ENCODE measurements at places on chromosomes 7 and 10. TPM values are rescaled to one million over a fixed set of nuclear protein-coding genes. Genes with fewer than 3 reads are reported as not detected.
A peak's percentile ranks its signal among the peaks of the same experiment; 100 is the strongest.

The LIPN gene
- not detected for total RNA-seq

- DNase-seq, result no peak
Measured at GRCh38 chr7:117830422-117830954, 42.8 kb downstream of the CTTNBP2 start.

DNA sequence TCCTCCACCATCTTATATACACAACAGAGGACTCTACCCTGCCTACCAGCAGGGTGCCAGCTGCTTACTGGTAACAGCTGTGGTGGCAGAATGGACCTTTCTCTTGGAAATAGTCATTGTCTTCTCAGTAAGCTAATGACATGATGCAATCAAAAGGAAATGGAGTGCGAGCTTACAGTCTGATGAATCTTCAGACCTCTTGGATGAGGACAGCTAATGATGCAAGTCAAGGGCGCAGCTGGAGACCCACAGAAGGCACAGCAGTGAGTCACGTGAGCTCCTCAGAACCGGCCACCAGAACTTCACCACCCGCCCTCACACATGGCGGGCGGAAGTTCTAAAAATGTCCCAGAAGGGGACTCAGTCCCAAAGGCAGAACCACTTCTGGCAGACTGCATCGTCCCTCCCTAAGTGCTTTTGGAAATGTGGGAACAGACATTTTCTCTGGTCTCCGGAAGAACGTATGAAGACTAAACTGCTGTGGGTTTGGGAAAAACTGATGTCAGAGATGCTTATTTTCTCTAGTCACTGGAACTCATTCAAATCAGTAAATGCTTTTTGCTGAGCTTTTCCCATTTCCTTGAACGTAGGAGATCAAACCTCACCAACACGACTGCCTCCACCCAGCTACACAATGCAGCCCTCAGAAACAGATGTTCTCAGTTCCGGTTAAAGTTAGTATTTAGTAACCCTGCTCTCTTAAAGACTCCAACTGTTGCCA lies 96.4 kb downstream of the FAS start:
- DNase-seq, result no peak

- DNase-seq, result no peak
Measured at GRCh38 chr10:114061148-114061547, 17.5 kb downstream of the ADRB1 start.

GRCh38 chr7:116218051-116218645 lies 7.8 kb downstream of the TES start:
- DNase-seq, result peak; percentile 79

DNA sequence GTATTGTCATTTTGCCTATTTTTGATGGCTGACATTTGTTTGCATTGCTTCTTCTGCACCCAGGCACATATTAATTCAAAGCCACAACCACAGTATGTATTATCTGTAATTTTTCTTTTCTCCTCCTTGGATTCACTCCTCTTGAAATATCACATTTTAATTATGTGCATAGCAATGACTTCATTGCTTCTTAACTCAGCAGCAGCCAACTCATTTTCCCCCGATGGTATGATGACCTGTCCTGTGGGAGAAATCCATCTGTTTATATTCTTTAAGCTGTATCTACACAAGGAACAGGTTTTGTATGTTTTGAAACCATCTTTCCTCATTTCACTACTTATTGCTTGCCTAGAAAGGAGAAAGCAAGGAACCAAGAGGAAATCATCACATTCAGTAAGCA lies 588.8 kb downstream of the INHBA start:
- DNase-seq, result no peak

The ZNRF2 gene
- 8.9 TPM for total RNA-seq

The HYAL4 gene
- total RNA-seq, result 0.20 TPM

The SH2D4B gene
- under 0.01 TPM for total RNA-seq

GRCh38 chr7:131845573-131846314 lies 289.3 kb upstream of the PODXL start:
- DNase-seq, result no peak

The PON1 gene
- not detected for total RNA-seq

DNA sequence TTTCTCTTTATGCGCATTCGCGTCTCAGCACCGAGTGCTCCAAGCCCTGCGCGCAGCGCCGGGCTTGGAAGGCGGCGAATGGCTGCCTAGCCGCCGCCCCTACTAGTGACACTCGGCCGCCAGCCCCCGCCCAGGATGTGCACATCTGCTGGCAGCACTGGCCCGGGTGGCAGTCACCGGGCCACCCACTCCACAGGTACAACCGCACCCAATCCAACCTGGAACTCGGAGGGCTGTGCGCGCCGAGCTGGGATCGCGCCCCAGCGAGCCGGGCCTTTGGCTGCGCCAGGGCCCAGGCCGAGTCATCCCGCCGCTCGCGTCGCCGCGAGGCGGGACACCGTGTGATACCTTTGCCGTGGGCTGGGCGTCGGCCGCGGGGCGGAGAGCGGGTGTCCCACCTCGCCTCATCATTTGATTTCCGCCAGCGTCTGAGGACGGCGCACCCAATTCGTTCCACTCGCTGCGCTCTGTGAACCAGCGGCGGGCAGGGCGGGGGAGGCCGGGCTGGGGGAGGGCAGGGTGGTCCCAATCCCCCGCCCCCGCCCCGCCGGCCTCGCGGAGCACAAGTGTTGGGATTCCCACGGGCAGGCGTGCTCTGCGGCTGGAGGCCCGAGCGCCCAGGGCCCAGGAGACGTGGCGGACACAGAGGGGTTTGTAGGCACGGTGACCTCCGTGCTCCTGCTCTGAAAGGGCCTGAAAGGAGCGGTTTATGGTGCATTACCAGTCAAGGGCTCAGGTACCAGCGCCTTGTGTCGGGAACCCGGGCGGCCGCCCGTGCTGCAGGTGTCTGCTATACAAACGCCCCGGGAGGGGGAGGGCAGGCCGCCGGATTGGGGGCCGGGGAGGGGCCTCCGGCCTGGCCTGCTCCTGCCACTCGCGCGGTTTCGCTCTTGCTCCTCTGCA lies 17.8 kb upstream of the PTF1A start:
- DNase-seq, result no peak

DNA sequence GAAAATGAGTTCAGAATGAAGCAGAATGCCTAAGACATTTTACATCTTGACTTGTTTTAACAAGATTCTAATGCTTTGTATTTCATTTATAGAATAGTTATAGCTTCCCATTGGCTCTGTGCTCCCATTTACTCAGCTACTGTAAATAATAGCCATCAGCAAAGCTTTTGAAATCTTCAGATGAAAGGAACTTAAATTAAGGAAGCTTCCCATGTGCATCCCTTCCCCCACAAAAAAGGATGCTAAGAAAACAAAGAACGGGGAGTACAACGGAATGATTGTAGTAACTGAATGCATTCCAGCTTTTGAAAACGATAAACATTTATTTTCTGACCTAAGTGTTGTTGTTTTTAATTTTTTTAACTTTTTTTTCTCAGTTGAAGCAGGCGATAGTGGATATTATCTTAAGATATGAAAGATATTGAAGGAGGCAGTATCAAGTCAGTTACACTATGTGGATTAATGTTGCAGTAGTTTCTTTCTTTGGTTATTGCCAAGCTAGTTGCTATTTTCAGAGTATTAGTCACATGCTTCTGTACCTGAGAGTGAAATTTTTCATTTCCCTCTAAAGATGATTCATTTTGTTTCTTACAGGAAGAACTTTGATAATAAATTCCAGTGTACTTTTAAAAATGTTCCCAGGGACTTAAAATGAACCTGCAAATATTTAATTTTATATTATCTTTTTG lies 129.2 kb downstream of the KCND2 start:
- DNase-seq, result no peak

- no peak for DNase-seq
Measured at GRCh38 chr10:71244431-71245419, 32.4 kb downstream of the UNC5B start.

The CCDC172 gene
- not detected for total RNA-seq

The RTKN2 gene
- total RNA-seq, result 0.49 TPM

Data from pulmonary artery endothelial cell (primary cell).